Skin of body (tissue), 3 donors: ENCODE measurements at places on chromosomes 11 and 22.

DNA sequence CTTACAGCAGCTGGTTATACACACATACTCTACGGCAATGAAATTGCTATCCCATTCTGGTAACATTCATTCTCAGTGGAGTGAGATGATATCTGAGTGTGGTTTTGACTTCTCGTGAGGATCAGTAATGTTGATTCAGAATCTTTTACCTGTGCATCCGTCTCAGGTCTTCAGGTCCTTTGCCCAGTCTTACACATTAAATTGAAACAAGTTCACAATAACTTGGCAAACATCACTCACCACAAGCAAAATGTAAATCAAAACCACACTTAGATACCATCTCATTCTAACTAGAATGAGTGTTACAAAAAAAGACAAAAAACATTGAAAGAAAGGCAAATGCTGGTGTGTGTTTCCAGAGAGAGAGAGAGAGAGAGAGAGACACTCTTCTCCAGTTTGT, 14.0 kb downstream of the RGL4 start:
- no peak for DNase-seq

- no peak for DNase-seq
These were observed 80.8 kb downstream of the ZC3H12C start for GRCh38 chr11:110173811-110174644.

GRCh38 chr11:67268962-67269268, 2.6 kb downstream of the GRK2 start:
- no peak for DNase-seq

DNA sequence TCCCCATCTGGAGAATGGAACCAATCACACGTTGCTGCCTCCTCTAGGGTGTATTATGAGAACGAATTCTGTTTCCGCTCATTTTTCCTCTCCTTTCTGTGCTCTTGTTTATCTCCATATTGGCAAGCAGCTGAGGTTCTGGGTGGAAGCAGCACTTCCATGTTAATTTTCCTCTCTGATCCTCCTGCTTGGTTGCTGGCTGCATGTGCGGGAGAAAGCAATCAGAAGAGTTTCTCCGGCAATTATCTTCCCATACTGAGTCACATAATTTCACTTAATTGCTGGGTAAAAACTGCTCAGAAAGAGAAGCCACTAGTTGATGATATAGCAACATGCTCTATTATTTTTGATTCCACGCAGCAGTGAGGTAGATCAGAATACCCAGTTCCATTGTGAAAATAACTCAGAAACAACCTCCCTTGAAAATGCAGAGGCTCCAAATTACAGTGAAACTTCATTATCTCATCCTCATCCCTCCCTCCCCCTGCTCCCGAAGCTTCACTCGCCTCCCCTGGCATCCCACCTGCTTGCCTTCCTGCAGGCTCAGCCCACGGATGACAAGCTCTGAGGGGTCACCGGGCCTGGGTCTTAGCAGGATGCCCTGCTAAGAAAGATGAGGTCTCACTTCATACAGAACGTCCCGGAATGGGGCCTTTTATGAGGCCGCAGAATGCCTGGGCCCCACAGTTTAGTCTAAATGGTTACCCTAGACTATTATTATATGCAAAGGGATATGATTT, 20.4 kb downstream of the FXYD6 start:
- DNase-seq = no peak

- no peak for DNase-seq
These were observed at the start of gene ZDHHC8 for GRCh38 chr22:20131597-20131858. ZDHHC8 (plus strand) TSS chr22:20131804; CDS start chr22:20131948, 144 bp downstream.
